ENCODE measurements at places on chromosomes 1 and 21.
A peak's percentile ranks its signal among the peaks of the same experiment; 100 is the strongest.

DNA sequence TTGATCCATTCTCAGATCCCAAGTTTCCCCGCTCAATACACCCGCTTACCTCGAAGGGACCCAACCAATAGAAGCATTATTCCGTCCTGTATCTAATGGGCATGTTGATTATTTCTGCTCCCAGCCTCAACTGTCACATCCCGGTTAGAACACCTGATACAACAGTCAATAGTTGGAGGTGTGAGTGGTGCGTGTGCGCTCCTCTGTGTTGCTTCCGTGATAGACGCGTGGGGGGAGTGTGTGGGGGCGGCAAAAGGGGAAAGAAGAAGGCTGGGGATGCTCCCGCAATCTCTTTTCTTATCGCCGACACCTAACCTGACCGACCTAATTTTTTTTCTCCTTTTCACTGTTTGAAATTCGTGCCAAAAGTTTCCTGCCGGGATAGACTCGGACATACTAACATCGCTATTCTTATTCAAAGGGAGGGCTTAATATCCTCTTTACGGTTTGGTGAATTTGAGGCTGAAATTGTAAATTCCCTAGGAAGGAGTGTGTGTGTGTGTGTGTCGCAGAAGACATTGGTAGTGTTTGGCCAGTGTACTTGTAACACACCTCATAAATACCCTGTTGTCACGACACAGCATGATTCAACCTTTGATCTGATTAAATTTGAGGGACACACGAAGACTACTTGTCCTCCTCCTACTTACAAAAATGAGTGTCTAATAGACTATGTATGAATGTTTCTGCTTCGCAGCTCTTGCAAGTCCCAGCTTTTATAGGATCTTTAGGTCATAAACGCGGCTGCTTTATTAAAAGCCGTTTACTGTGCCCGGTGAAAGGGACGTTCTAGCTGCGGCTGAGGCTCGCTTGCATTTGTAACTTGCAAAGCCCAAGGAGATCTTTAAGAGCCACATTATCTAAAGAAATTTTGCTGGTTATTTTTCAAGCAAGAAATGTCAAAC lies 1.5 kb upstream of the PROX1 start:
- no peak for DNase-seq

GRCh38 chr1:232627645-232628334 lies 2.1 kb downstream of the SIPA1L2 start:
- no peak for DNase-seq

- no peak for DNase-seq
Observed at GRCh38 chr21:32940079-32941014, 85.4 kb upstream of the OLIG2 start.

GRCh38 chr1:41656825-41657500 lies 172.5 kb upstream of the EDN2 start:
- DNase-seq, result no peak

GRCh38 chr1:215188302-215188950 lies 105.9 kb downstream of the KCNK2 start:
- no peak for DNase-seq

GRCh38 chr1:8879922-8880676 lies 1.6 kb upstream of the ENO1 start:
- DNase-seq, result peak; percentile 94

- no peak for DNase-seq
Observed at GRCh38 chr1:10541286-10541685, 66.5 kb downstream of the PEX14 start.

- DNase-seq, result peak; percentile 30
Observed at GRCh38 chr1:213327017-213327667, 276.1 kb downstream of the RPS6KC1 start.

GRCh38 chr1:178942285-178943198 lies 71.7 kb upstream of the ANGPTL1 start:
- no peak for DNase-seq

- peak; percentile 42 for DNase-seq
Observed at GRCh38 chr1:1080122-1080757, 6.1 kb upstream of the RNF223 start.

DNA sequence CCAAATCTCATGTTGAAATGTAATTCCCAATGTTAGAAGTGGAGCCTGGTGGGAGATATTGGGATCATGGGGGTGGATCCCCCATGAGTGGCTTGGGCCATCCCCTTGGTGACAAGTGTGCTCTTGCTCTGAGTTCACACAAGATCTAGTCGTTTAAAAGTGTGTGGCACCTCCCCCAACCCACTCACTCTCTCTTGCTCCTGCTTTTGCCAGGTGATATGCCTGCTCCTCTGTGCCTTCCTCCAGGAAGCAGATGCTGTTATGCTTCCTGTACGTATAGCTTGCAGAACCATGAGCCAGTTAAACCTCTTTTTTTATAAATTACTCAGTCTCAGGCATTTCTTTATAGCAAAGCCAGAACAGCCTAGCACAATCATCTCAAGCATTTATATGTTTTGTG lies 23.0 kb upstream of the HSPA13 start:
- DNase-seq, result no peak

DNA sequence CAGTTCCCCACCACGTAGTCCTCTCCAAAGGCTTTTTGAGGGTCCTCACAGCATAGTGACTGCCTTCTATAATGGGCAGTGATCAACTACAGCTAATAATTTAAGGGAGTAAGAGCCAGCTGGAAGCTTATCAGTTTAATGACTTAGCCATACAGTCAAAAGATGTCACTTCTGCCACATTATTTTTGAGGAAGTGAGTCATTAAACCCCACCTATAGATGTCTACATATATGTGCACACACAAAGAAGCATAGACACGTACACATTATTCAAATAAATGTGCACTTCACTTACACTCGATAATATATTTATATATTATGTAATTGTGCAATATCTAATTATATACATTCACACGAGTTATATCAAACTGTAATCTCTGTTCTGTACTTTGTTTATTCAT lies 1704.7 kb downstream of the KCNT2 start:
- DNase-seq, result no peak

DNA sequence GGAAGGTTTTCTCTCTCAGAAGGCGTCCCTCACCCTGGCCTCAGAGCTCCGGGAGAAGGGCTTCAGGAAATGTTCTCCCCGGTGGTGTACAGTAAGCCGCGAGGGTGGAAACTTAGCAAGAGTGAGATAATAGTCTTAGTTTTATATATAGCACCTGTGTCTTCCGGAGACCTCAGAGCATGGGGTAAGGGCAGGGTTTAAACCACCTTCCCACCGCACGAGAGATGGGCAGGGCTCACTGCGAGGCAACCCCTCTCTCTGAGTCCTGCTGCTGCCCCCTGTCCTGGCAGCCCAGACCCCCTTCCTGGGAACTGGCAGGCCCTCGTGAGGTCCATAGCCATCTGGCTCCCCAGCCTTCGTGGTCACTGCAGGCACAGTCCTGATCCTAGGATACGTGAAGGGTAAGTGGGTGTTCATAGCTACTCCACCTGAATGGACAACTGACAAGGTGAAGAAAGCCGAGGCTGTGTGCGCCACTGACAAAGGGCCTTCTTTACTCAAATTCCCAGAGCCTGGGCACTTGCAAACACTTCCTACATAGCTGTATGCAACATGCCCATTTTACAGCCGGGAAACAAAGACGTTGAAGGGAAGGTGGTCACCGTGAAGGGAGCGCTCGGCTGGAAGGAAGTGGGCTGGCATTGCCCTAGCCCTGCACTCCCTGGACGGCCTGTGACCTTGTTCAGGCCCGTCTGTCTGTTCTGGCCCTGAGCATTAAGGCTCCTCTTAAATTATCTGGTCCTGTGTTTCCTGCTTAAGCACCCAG lies 26.9 kb downstream of the ITPKB start:
- no peak for DNase-seq

GRCh38 chr1:19071674-19072281 lies 115.3 kb upstream of the IFFO2 start:
- DNase-seq, result no peak

- DNase-seq, result no peak
Observed at GRCh38 chr1:42551180-42551579, 88.1 kb downstream of the CCDC30 start.

GRCh38 chr1:215421744-215422143 lies 145.4 kb upstream of the KCTD3 start:
- peak; percentile 27 for DNase-seq

GRCh38 chr1:201750934-201751333 lies 78.0 kb upstream of the IPO9 start:
- no peak for DNase-seq

DNA sequence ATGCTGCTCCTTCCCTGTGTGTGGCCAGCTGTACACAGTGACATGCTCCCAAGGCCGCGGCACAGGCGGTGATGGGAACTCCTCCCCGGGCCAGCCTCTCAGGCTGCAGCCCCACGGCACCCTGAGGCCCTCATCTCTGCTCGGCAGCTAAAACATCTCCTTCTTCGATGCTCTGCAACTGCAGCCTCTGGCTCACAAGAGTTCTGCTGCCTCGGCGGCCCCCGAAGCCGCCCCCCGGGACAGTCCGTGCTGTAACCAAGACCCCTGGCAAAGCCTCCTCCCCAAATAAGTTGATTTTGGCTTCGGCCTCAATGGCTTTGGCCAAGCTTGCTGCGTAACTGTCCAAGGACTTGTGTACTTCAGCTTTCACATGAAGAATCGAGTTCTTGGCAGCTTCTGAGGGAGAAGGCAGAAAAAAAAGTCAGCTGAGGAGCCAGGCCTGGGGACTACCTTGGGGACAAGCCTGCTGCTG lies 51.3 kb downstream of the GPR161 start:
- no peak for DNase-seq

DNA sequence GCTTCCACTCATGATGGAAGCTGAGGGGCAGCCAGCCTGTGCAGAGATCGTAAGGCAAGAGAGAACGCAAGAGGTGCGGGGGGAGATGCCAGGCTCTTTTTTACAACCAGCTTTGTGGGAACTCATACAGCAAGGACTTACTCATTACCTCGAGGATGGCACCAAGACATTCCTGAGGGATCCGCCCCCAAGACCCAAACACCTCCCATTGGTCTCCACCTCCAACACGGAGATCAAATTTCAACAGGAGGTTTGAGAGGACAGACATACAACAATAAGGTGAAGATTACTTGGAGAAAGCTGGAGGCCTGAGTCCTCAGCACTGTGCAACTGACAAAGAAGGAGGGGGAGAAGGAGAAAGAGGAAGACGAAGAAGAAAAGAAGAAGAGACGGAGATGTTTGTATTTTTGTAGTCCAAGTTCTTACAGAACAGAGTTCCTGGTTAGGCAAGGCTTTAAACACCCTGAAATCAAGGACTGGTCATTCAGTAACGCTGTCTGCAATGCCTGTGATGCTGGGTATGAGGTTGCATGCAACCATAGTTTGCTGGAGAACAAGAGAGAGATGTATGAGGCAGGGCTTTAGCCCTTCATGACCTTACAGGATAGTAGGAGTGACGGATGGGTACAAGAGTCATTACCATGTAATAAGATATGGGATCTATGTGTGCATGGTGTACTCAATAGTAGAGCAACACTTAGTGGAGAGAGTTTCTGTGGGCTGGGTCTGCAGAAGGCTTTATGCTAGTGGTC lies 19.7 kb upstream of the GALNT2 start:
- no peak for DNase-seq

- no peak for DNase-seq
Observed at GRCh38 chr1:201299968-201300367, 16.7 kb downstream of the PKP1 start.

GRCh38 chr1:152565115-152565514 lies 1.5 kb downstream of the LCE3E start:
- no peak for DNase-seq

DNA sequence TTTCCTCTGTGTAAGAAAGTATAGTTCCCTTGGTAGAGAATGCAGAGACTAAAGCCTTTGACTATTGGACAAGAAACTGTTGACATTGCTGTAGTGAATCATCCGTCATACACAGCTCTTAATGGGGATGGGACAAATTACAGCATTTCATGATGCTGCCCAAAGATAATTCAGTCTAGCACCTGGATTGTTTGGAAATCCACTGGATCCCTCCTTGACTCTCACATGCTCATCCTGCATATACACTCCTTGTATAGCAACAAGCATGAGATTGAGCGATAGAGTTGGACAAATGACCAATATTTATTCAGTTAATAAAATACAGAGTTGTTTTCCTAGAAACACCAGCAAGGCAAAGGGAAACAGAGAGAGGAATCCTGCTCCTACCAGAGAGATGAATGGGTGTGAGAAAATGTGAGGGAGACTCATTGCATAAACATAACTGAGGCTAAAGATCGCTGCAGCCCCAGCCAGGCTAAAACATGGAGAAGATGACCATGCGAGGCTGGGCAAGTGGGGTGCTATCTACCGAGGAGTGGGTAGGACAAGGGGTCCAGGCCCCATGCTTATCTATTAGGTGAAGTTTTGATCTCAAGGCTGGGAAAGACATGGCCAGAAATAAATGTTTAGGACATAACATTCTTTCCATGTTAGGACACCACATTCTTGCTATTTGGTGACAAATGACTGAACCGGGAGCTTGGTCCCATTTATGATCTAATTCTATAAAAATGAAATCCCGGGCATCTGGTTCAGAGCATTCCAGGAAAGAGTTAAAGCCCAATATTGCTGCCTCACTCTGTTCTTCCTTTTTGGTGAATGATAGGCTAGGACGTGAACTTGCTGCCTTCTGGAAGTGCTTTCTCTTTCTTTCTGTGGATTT lies 153.2 kb downstream of the TGFB2 start:
- DNase-seq, result no peak

GRCh38 chr1:201939148-201939547 lies 7.2 kb downstream of the LMOD1 start:
- DNase-seq, result no peak

DNA sequence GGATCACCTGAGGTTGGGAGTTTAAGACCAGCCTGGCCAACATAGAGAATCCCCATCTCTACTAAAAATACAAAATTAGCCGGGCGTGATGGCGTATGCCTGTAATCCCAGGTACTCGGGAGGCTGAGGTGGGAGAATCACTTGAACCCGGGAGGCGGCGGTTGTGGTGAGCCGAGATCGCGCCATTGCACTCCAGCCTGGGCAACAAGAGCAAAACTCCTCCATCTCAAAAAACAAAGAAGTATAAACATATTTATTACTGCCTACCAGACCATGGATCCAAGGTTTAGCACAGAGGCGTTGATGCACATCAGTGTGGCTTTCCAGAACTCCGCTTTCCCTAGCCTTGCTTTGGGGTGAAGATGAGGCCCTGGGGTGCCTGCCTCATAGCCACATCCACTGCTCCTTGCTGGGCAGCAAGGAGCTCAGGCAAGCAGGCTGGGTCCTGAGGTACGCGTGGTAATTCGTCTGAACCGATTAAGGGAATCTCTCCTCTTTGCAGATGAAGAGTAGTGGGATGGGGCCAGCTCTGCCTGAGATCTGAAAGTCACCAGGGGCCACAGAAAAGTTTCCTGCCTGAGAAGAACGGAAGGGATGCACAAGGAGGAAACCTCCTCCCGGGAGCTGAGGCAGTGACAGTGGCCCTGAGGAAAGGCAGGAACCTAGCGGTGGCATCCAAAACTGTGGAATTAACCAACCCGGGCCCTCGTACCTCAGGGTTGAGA lies 52.3 kb upstream of the LBR start:
- DNase-seq, result no peak

GRCh38 chr1:79760531-79760930 lies 754.0 kb upstream of the ADGRL4 start:
- DNase-seq, result no peak

DNA sequence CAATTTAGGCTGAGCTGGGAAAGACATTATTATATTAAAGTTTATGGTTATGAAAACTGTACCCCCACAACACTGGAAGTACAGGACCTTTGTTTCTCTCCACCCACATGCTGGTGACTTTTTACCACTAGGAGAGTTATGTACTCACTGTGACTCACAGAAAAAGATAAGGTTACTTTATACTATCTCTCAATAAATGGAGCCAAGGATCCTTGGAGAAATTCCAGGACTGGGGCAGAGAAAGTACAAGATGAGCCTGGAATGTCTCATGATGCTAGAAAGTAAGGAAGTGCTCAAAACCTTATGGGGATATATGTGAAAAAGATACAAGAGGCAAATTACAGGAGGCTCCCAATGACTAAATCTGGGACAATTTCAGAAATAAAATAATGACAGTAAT lies 63.9 kb upstream of the C1orf105 start:
- peak; percentile 36 for DNase-seq
